ENCODE measurements at places on chromosomes 3 and 15.

- no peak for DNase-seq
These were observed 2.8 kb downstream of the OCA2 start for GRCh38 chr15:28096411-28096669.

- DNase-seq = no peak
These were observed 180.6 kb downstream of the CHL1 start for GRCh38 chr3:377158-377561.

GRCh38 chr15:92733934-92734521 lies 78.5 kb upstream of the FAM174B start:
- DNase-seq = peak; percentile 59

DNA sequence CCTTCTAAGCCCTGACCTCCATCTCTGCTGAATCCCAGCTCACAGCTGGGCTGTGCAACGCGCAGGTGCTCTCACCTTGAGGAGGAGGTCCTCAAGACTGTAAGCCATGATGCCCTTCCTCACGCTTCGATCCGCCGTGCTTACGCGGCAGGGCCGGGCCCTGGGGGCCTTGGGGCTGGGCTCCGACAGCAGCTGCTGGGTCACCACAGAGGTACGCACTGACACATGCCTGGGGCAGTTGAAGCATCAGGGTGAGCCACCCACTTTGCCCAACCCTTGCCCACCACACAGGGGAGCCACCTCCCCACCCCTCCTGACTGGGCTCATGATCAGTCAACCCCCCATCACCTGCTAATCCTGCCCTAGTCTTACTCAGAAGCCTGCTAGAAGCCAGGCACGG lies 3.1 kb downstream of the CIDEC start:
- no peak for DNase-seq

DNA sequence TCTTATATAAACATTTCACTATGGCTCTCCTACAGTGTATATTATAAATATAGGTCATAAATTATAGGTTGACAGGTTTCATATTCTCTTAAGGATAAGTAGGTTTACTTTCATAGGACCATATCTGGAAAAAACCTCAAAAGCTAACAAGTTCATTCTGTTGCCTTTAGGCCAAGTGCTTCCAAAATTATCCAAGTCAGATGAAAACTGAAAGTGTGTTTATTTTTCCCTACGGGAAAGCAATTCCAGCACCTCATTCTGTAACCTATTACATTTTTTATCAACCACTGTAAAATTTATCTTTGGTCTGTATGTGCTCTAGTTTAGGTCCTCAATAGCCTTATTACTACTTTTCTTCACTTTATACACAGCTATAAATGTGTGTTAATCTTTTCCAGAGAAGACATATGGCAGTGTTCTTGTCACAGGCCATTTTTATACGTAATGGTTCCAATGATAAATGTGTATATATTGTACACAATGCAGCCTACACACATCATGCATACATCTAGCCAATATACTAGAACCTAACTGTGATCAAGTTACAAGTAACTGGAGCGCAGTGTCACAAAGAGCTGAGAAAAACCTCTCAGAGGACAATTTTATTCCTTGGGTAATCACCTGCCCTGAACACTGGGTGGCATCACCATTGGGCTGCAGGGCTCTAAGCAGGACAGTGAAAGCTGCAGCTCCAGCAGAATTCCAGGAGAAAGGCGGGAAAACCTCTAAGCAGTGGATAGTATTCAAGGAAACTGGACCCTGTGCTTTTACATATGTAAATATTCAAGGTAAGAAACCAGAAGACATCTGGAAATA lies 251.3 kb downstream of the CTNNB1 start:
- no peak for DNase-seq

DNA sequence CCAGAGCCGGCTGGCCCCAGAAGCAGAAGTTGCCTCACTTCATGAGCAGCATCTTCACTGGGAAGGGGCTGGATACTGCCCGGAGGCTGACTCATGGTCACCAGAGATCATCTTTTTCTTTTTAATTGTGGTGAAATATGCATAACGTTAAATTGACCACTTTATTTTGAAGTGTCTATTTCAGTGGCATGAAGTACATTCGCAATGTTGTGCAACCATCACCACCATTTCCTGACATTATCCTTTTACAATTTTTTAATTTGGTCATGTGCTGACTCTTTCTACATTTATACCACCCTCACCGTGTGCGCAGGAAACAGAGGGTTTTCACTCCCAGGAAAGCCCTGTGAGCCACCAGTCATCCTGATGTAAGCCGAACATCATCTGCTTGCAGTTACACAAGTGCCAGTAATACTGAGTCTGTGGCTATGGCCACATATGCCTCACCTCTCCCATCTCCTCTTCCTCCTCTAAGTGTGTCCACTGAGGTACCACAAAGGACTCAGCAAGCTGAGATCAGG lies 51.6 kb upstream of the ABHD17C start:
- DNase-seq = no peak

- no peak for DNase-seq
These were observed 34.4 kb downstream of the PRR20G start for GRCh38 chr3:127253491-127253890.

- no peak for DNase-seq
These were observed 29.9 kb downstream of the SPG11 start for GRCh38 chr15:44633603-44634002.

DNA sequence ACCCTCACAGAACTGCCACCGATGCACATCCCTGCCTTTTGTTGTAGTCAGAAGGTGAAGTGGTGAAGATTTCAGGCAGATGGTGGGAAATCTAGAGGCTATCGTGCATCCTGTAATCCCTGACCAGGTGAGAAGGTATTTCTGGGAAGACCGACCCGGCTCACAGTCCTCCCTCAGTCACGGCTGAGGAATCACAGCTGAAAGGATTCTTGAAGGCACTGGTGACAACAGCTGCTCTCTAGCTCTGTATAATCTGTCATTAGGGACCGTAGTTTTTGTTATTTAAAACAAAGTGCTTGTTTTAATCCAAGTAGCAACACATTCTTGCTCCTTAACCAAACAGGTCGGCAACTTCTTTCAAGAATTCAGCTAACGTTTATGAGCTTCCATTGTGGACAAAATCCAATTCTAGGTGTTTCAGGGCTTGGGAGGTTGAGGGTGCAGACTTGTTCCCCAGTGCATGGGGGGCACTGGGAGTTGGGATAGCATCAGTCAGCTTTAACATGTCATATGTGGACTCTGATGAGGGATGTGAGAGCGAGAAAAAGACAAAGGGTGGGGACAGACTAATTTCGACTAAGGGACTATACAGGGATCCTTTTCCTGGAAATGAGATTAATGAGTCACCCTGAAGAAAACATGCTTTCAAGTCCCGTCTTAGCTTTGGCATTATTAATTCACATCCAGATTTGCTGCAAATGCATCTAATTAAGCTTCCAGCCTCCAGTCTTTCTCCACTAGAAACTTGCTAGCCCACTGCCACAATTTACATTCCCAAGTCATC lies 141.0 kb upstream of the RASGRP1 start:
- DNase-seq = no peak

GRCh38 chr3:136444581-136444980 lies 194.4 kb downstream of the PCCB start:
- DNase-seq = no peak

GRCh38 chr15:88249220-88249619 lies 7.3 kb downstream of the NTRK3 start:
- DNase-seq = no peak

Measured in naive thymus-derived CD8-positive, alpha-beta T cell (primary cell).